Omental fat pad (tissue), 4 donors: ENCODE measurements at places on chromosomes 12 and 14. TPM values are rescaled to one million over a fixed set of nuclear protein-coding genes. Genes with fewer than 3 reads are reported as not detected.

The ABCB9 gene
- 4.7 TPM for total RNA-seq

DNA sequence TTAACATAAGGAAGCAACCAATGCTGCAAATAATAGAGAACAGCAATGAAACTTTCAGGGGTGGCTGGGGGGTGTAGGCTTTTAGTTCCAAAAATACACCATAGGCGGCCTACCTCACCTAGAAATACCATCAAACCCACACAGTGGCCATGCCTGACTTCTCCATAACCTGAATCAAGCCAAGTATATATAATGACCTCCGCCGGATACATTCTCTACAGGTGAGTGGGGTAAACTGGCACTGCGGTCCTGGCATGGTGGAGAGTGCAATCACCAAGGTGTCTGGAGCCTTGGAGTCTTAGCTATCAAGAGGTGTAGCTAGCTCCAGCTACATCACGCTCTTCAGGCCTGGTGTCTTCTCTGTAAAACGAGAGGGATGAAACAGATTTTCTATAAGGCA, 1.2 kb downstream of the ZBTB25 start:
- no peak for DNase-seq

DNA sequence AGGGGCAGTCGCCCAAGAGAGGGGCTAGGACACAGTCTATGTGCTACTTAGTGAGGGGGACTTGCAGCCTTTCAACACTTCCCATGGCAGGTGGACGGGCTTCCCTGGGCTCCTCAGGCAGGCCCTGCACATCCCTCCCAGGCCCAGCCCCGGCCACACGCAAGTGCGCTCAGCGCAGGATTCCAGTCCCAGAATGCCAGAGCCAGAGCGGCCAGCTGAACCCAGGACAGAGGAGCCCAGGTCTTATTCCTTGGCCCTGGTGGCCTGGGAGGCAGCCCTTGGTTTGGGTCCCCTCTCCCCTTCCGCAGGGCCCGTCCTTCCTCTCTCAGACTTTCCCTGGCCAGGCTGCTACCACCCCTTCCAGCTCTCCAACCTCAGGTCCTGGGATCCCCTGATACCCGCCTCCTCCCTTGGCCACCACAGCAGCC, 12.0 kb downstream of the DLK1 start:
- DNase-seq, result no peak

The RDH11 gene
- total RNA-seq, result 38.8 TPM

DNA sequence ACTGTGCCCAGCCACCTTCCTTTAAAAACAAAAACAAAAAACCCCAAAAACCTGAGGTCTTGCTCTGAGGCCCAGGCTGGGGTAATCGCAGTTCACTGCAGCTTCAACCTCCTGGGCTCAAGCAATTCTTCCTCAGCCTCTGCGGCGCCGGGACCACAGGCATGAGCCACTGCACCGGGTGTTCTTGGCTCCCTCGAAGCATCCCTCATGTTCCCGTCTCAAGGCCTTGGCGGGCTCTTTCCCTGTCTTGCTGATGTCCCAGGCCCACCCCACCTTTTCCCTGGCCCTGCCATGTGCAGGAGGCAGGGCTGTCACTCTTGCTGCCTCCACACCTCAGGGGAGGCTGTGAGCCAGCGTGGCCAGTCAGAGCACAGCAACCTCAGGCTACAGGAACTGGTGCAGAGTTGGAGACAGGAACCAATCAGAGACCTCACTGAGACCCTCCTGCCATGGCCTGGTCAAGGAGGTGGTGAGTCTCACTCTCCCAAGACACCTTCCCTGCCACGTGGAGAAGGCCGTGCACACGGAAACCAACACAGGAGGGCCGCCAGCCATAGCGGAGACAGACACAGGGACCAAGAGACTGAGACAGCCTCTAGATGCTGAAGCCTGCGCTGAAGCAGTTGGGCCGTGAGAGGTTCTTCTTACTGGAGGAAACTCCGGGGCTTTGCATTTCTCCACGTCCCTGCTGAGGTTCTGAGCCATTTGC, 6.0 kb upstream of the AMN start:
- DNase-seq, result no peak

DNA sequence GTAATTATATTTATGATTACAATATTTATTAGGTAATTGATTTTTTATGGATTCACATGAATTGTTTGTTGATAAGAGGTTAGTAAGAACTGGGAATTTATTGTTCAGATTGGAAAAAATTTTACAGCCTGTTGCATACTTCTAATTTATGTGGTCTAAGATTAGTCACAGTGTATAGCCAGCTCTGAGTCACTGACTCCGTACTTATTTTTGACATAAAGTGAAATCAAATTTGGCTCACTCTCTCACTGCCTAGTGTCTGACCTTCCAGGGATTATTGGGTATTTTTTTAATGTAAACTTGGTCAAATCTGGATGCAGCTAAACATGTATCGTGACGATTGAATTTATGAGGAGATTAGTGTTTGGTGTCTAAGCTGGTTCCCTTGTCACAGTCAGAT, 109.3 kb downstream of the PTPRQ start:
- DNase-seq, result no peak

DNA sequence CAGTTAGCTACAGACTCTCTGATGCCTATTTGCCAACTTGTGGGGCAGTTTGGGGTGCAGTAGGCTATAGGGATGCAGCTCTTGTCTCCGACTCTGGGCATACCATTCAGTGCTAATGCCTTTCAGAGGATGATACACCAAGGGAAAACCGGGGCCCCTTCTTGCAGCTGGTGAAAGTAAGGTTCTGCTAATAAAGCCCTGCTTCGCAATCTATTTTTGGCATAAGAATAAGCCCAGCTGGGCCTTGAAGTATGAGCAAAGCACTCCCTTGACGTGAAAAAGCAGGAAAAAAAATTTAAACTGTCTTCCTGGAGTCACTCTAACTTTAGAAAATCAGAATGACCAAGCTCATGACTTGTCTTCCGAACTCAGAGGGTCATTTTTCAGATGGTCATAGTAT, 124.1 kb upstream of the RBM19 start:
- no peak for DNase-seq
